ENCODE measurements at places on chromosomes 5 and 9. TPM values are rescaled to one million over a fixed set of nuclear protein-coding genes. Genes with fewer than 3 reads are reported as not detected.

Gene IL12B
- not detected for total RNA-seq

Gene DRD1
- not detected for total RNA-seq

Gene ADGRV1
- 0.44 TPM for total RNA-seq

Gene PCDHB8
- not detected for total RNA-seq

Gene ARL10
- 7.3 TPM for total RNA-seq

Gene ARL14EPL
- total RNA-seq = not detected

- no peak overlapping the region for H3K4me3 ChIP-seq
- H3K27ac ChIP-seq = no peak overlapping the region
- H3K4me1 ChIP-seq = no peaks in the 10 kb centered on the region
- no peak for DNase-seq
Observed at GRCh38 chr9:107447081-107447480, 42.5 kb downstream of the KLF4 start.

DNA sequence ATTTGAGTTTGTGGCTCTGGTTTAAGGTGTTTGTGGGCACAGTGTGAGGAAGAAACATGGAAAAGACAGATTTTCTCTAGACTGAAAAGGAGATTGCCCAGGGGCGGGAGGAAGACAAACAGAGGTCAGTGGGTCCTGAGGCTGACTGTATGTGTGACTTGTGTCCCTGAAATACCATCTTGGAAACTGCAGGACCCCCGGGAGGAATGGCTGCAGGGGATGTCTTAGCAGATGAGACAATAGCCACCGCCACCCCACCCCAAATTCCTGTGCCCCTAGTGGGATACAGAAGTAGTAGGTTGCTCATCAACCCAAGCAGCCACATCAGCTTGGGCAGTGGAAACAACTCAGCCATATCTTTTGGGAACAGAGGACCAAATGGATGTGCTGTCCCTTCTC lies 1.7 kb upstream of the PSAT1 start:
- no peaks in the 10 kb centered on the region for H3K36me3 ChIP-seq
- no peak for DNase-seq
- peaks cover 25% of the 10 kb centered on the region for H3K4me1 ChIP-seq
- H3K27ac ChIP-seq = no peak overlapping the region
- H3K27me3 ChIP-seq = no peaks in the 10 kb centered on the region
- H3K4me3 ChIP-seq = no peak overlapping the region

GRCh38 chr9:15187589-15187988 lies 119.4 kb downstream of the TTC39B start:
- H3K27me3 ChIP-seq = no peaks in the 10 kb centered on the region
- DNase-seq = no peak
- no peak overlapping the region for H3K4me3 ChIP-seq
- H3K36me3 ChIP-seq = peaks cover 9% of the 10 kb centered on the region
- H3K4me1 ChIP-seq = peaks cover 8% of the 10 kb centered on the region

- no peak for DNase-seq
- H3K36me3 ChIP-seq = peaks cover 5% of the 10 kb centered on the region
- no peaks in the 10 kb centered on the region for H3K27me3 ChIP-seq
- peaks cover 19% of the 10 kb centered on the region for H3K4me1 ChIP-seq
Observed at GRCh38 chr5:178627259-178627598, 379 bp upstream of the CLK4 start.

- H3K27me3 ChIP-seq = peaks cover 22% of the 10 kb centered on the region
- no peaks in the 10 kb centered on the region for H3K36me3 ChIP-seq
- no peak overlapping the region for H3K4me3 ChIP-seq
- no peak overlapping the region for H3K27ac ChIP-seq
Observed at GRCh38 chr5:2204366-2205184, 321.9 kb upstream of the IRX4 start.

GRCh38 chr5:150710165-150710564 lies 9.3 kb upstream of the RBM22 start:
- H3K27me3 ChIP-seq = no peaks in the 10 kb centered on the region
- no peaks in the 10 kb centered on the region for H3K4me1 ChIP-seq
- no peak for DNase-seq
- no peak overlapping the region for H3K27ac ChIP-seq

GRCh38 chr9:89664010-89664409 lies 59.2 kb downstream of the GADD45G start:
- no peak for DNase-seq
- H3K4me1 ChIP-seq = no peaks in the 10 kb centered on the region
- H3K27me3 ChIP-seq = peaks cover 12% of the 10 kb centered on the region
- H3K27ac ChIP-seq = no peak overlapping the region
- no peak overlapping the region for H3K4me3 ChIP-seq
- H3K36me3 ChIP-seq = peaks cover 3% of the 10 kb centered on the region

GRCh38 chr5:127324756-127325155 lies 34.2 kb downstream of the MEGF10 start:
- peaks cover 11% of the 10 kb centered on the region for H3K27me3 ChIP-seq
- H3K36me3 ChIP-seq = peaks cover 3% of the 10 kb centered on the region
- H3K27ac ChIP-seq = no peak overlapping the region
- no peak for DNase-seq
- no peak overlapping the region for H3K4me3 ChIP-seq
- H3K4me1 ChIP-seq = peaks cover 11% of the 10 kb centered on the region

DNA sequence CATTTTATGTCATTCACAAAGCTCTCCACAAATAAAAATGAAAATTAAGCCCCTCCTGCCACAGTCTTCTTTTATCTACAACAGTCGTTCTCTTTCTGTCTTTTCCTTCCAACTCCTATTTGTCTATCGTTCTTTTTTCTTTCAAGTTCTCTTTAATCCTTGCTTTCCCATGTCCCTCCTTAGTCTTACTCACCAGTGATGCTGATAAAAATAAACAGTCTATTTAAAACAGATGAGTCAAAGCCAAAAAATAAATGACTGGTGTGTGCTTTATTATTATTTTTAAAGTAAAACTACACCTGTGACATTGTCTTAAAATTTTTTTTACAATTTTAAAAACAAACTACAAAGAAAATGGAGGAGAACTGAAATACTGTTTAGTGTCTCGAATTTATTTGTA lies 137.1 kb upstream of the TMEM161B start:
- no peak overlapping the region for H3K27ac ChIP-seq
- H3K27me3 ChIP-seq = peaks cover 8% of the 10 kb centered on the region
- H3K36me3 ChIP-seq = no peaks in the 10 kb centered on the region
- no peak for DNase-seq
- no peaks in the 10 kb centered on the region for H3K4me1 ChIP-seq

DNA sequence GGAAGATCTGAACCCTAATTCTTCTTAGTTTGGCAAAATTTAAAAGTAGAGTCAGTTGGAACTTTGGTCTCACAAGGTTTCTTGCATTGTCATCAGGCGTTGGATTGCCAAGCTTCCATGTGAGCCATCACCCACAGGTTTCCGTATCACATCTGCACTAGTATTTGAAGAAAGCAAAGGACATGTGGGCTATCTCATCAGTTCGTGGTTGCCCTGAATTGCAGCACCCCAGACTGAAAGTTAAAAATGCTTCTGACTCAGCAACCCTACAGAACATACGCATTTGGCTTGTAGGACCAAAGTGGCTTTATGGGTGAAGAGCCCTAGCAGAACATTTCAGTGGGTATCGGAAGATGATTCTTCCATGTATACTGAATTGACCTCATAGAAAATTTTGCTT lies 358.0 kb downstream of the ENC1 start:
- H3K36me3 ChIP-seq = no peaks in the 10 kb centered on the region
- no peak for DNase-seq
- H3K4me1 ChIP-seq = no peaks in the 10 kb centered on the region
- no peak overlapping the region for H3K4me3 ChIP-seq
- peaks cover 32% of the 10 kb centered on the region for H3K27me3 ChIP-seq

DNA sequence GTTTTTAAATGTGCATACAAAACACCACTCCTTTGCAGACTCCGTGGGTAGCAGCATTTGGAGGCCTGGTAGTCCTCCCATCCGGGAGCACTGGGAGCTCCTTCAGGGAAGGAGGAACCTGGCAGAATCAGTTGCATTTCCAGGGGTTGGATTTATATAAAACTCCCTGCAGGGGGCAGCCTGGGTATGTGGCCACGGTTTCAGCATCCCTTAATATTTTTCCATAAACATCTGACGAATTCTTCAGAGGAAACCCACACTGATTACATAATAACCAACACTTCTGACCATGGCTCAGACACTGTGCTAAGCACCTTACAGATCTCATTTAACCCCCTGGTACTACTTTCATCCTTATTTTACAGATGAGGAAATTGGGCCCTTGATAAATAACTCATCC lies 6.1 kb upstream of the AFAP1L1 start:
- H3K27me3 ChIP-seq = peaks cover 36% of the 10 kb centered on the region
- H3K4me1 ChIP-seq = peaks cover 9% of the 10 kb centered on the region
- DNase-seq = no peak

DNA sequence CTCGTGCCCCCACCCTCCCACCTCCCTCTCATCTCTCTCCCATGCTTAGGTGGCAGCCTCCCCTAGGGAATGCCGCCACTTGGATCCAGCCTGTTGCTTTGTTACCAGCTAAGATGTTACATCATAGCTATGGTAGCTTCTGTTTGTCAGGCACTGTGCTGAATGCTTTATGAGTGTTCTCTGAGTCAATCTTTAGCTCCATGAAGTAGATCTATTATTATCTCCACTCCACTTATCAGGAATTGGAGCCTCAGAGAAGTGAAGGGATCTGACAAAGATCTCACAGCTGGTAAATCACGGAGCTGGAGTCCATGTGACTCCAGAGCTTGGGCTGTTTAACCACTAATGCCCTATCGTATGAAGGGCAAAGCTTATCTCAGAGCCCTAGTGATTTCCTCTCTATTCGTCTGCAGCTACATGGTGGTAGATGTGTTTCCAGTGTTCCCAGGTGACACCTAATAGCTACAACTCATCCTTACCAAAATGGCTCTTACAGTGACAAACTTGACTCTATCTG lies 54.1 kb downstream of the GARNL3 start:
- no peak for DNase-seq
- no peaks in the 10 kb centered on the region for H3K4me1 ChIP-seq
- H3K27me3 ChIP-seq = peaks cover 5% of the 10 kb centered on the region
- H3K36me3 ChIP-seq = peaks cover 3% of the 10 kb centered on the region
- no peak overlapping the region for H3K4me3 ChIP-seq

DNA sequence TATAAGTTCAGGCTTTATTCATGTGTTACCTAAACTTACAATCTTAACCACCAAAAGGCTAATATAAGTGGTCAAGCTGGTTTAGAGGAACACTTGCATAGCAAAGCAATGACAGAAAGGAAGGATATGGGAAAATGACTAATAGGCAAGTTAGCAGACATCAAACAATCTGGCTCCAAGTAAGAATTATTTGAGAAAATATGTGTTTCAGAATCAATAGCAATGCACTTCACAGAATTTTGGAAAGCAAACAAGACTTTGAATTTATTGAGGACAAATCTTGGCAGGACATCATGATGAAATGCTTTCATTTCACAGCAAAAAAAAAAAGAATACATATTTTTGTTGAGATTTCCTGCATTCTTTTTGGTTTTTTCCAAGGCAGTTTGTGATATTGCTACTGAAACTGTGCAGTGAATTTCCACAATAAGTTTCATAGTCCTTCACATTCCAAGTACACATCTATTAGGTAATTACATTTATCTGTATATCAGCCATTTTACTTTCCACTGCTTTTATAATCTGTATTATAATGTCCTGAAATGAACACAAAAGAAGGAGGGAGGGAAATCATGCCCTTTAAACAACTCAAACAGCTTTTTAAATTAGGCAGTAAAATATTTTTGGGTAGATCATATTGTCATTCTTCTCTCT lies 417.9 kb downstream of the NR2F1-AS1 start:
- no peaks in the 10 kb centered on the region for H3K27me3 ChIP-seq
- no peak overlapping the region for H3K27ac ChIP-seq
- no peaks in the 10 kb centered on the region for H3K4me1 ChIP-seq
- H3K36me3 ChIP-seq = no peaks in the 10 kb centered on the region

DNA sequence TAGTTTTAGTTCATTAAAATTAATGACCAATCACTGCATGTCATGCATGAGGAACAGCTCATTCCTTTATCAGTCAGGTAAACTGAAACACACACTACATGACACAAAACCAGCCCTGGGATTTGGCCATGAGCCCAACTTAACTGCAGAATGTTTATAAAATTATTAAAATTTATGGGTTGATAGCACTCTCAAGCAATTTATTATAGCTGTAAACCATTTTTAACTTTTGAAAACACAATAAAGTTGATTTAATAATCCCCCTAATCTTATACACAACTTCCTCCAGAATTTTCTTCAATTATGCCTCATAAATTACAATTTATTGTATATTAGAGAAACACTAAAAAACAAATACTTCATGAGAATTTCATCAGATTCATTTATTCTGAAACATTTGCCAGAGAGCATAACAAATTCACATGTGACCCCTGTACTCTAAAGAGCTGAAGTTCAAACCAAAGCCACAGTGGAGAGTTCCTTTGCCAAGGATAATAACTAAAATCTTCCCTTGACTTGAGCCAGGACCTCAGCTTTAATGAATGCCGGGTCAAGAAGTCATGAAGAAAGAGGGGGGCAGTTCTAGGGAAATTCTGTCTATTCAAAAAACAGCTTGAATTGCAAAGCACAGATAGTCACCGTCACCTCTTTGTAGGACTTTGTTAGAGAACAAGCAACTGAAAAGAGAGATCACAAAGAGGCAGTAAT lies 763.7 kb upstream of the GRAMD2B start:
- no peak overlapping the region for H3K27ac ChIP-seq
- H3K27me3 ChIP-seq = no peaks in the 10 kb centered on the region
- no peak overlapping the region for H3K4me3 ChIP-seq
- DNase-seq = no peak
- H3K36me3 ChIP-seq = no peaks in the 10 kb centered on the region

- peaks cover 9% of the 10 kb centered on the region for H3K27me3 ChIP-seq
- H3K4me3 ChIP-seq = no peak overlapping the region
- H3K36me3 ChIP-seq = peaks cover 2% of the 10 kb centered on the region
- H3K27ac ChIP-seq = no peak overlapping the region
Observed at GRCh38 chr5:14895301-14895700, 23.7 kb upstream of the ANKH start.

Measured in T-helper 17 cell (primary cell).